Activated CD8-positive, alpha-beta memory T cell treated with anti-CD3 and anti-CD28 coated beads for 4 hours (primary cell): ENCODE measurements at places on chromosomes 4 and X.

- DNase-seq = no peak
Measured at GRCh38 chr4:80268081-80268823, 1.8 kb downstream of the FGF5 start.

DNA sequence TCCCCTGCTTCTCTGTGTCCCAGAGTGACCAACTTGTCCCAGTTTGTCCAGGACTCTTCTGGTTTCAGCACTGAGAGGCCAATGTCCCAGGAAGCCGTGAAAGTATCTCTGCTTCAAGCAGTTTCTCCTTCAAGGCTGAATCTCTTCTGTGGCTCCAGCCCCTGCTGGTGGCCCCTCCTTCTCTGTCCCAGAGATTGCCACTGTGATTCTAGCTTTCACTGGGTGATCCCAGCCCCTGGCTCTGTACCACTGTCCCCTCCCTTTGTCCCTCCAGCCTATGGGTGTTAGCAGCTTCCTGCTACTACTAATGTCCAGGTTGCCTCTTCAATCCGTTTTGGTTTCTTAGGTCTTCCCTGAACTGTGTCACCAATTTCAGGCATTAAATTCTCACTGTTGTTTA is 70.5 kb downstream of the SOX3 start:
- no peak for DNase-seq

GRCh38 chr4:150176547-150176946 is 98.3 kb downstream of the DCLK2 start:
- no peak for DNase-seq

DNA sequence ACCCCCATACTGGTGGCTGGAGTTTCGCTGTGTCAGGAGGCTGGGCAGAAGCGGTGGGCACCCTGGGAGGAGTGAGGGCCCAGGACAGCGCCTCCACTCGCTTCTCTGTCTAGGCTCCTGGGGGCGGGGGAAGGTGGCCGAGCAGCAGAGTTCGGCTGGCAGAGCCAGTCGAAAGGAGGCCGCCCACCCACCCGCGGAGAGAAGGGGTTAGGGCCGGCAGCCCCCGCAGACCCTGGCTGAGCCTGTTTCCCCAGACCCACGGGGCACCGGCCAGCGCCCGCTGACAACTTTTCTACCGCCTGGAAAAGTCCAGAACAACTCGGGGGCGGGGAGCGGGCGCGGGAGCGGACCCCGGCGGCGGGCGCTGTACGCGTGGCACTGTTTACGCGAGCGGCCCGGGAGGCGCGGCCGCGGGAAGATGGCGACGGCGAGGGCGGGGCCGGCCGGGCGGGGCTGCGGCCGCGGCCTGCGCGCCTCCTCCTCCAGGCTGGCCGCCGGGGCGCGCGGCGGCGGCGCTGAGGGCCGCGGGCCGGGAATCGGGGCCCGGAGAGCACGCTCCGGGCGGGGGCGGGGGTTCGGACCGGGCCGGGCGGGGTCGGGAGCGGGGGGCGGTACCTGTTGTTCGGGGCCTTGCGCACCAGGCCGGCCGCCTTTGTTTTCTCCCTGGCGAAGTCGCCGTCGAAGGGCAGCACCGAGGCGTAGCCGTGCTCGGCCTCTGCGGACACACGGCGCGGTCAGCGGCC is 628 bp downstream of the MXD4 start:
- DNase-seq = peak; percentile 14

GRCh38 chr4:39539089-39539611 is 11.9 kb upstream of the UGDH start:
- DNase-seq = no peak

DNA sequence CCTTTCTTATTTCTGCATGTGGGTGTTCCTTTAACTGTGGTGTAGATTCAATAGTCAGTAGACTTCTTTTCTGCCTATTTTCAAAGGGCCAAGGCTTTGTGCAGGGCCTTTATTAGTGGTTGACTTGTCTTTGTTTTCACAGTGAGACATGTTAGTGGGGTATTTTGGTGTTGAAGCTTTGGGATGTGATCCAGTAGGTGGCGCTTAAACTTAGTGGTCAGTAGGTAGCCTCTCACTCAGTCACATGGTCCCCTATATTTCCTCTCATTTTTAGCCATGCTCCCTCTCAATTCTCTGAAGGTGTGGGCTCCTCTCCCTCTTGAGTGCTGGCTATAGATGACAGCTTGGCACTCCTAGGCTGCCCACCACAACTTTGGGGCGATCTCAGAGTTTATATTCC is 23.4 kb upstream of the SLC10A7 start:
- no peak for DNase-seq

- DNase-seq = no peak
Measured at GRCh38 chrX:17174671-17175070, 200.3 kb upstream of the NHS start.

DNA sequence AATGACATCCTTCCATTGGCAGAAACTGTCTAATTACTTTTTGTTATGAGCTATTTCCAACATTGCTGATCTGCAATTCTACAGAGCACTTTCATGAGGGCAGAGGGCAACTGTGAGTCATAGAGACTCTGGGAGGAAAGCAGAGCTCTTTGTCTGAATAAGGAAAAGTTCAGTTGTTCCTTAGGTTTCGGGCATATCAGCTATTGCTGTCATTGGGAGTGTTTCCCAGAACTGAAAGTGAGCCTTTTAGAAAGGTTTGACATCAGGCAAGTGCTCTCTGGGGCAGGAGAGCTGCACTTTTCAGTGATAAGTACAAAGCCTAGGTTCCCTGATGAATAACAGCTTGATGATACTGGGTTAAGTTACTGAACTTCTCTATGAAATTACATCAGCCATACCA is 119.2 kb upstream of the EDNRA start:
- DNase-seq = no peak

- no peak for DNase-seq
Measured at GRCh38 chr4:99447079-99447478, 11.9 kb upstream of the ADH7 start.

DNA sequence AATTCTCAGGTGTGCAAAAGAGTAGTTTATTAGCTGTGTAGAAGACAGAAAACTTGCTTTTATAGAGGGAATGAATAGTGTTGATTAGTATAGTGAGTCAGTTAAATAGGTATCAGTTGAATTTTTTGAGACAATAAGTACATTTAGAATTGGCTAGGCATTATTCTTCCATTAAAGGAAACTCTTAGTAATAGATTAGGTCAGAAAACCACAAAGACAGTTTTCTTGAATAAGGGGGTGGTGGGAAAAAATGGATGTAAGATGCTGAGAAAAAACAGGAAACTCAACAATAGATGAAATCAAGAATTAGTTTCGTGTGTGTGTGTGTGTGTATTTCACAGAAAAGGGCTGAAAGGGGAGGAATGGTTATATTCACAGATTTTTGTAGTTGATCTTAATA is 16.8 kb downstream of the CD38 start:
- DNase-seq = no peak

DNA sequence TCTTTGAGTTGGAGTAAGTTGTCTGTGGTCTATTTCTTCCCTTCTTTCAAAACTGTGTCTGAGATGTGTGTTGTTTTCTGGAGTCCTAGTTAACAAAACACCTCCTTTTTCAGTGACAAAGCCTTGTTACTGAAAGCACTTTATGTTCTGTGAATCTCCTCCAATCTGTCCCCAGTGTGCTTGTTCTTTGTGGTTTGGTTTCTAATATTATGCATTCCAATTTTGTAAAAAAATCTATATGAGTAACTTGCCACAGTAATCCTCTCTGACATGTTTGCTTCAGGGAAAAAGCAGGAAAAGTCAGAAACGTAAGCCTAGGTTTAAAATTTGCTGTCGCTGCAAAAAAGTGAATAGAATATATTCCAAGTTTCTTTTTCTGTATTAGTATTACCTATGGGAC is 12.4 kb downstream of the PRRG1 start:
- DNase-seq = no peak

GRCh38 chrX:124488412-124489161 is 142.2 kb downstream of the SH2D1A start:
- DNase-seq = no peak

- no peak for DNase-seq
Measured at GRCh38 chr4:125511715-125512114, 197.0 kb downstream of the FAT4 start.

GRCh38 chr4:134754301-134755019 is 552.9 kb upstream of the PABPC4L start:
- no peak for DNase-seq

DNA sequence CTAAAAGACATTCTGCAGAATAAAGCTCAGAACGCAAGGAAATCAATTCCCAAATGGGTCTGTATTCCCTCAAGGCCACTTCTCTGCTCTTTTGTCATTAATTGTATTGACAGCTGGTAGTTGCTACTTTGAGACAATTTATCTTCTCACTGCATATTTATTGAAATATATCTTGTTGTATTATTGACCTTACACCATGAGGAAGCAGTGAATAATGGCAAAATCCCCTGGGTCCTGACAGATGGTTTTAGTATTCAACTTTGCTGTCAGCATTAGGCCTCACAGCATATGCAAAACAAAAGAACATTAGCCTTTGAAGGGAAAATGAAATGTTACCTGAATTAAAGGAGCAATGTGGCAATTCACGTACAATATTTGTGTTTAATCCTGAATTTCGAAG is 406.1 kb upstream of the TRAM1L1 start:
- no peak for DNase-seq

- DNase-seq = no peak
Measured at GRCh38 chr4:119656342-119656741, 27.7 kb upstream of the PDE5A start.

GRCh38 chr4:44738615-44739014 is 12.3 kb upstream of the GNPDA2 start:
- DNase-seq = no peak

- no peak for DNase-seq
Measured at GRCh38 chrX:17859609-17860178, 1.4 kb downstream of the RAI2 start.

- no peak for DNase-seq
Measured at GRCh38 chrX:68462653-68463052, 29.4 kb upstream of the OPHN1 start.

- no peak for DNase-seq
Measured at GRCh38 chr4:38482696-38483095, 181.3 kb upstream of the KLF3 start.

GRCh38 chr4:21454201-21454600 is 494.4 kb downstream of the KCNIP4 start:
- no peak for DNase-seq

GRCh38 chr4:69910016-69910782 is 20.7 kb upstream of the CSN1S1 start:
- no peak for DNase-seq

DNA sequence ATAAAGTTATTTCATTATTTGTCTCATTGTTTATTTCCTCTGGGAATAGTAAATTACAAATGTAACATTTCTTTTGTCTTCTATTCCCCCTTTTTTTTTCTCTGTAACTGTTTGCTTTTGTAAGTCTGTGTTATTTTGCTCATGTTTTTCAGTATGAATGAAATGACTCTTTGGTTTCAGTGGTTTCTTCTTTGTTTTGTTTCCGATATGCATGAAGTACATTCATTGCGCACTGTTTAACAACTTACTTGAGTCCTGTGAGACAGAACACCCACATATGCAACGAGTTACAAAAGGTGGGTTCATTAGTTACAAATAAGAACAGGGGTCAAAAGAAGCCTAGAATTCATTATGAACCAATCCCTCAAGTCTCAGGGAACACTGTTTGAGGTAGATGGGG is 175.0 kb upstream of the UGT8 start:
- no peak for DNase-seq

- peak; percentile 27 for DNase-seq
Measured at GRCh38 chr4:680928-681645, 6.7 kb downstream of the MYL5 start.

DNA sequence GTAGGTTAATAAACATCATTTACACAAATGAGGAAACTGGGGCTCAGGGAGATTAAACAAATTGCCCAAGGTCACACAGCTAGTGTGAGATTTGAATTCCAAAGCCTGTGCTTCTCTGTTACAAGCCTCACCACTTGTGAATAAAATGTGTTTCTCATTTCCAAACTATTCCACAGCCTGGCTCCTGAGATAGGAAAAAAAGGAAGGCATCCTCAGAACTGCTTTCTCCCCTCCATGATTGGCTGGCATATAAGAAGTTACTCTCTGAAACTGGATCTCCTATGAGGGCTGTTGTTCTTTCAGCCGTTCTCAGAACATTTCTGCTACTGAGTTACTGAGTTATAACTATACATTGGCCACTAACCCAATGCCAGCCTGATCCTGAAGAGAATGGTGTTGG is 237.9 kb downstream of the MAML3 start:
- no peak for DNase-seq

DNA sequence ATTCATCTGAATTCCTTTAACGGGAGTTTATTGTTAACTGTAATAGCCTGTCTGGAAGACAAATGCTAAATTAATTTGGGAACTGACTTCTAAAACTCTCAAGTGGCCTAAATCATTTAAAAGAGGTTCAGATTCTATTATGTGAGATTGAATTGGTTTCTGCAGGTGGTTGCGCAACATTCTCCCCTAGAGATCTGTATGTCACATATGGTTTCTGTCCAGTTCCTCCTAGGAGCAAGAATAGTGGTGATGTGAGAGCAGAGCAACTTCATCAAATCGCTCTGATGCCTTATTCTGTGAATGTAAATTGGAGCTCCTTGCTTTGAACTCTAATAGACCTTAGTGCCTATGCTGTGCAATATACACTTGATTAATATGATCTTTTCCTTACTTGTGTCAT is 144.6 kb upstream of the GPR101 start:
- DNase-seq = no peak

- no peak for DNase-seq
Measured at GRCh38 chrX:17588303-17588702, 149.0 kb upstream of the SCML1 start.

- DNase-seq = peak; percentile 15
Measured at GRCh38 chrX:56733459-56734046, 4.5 kb downstream of the NBDY start.

DNA sequence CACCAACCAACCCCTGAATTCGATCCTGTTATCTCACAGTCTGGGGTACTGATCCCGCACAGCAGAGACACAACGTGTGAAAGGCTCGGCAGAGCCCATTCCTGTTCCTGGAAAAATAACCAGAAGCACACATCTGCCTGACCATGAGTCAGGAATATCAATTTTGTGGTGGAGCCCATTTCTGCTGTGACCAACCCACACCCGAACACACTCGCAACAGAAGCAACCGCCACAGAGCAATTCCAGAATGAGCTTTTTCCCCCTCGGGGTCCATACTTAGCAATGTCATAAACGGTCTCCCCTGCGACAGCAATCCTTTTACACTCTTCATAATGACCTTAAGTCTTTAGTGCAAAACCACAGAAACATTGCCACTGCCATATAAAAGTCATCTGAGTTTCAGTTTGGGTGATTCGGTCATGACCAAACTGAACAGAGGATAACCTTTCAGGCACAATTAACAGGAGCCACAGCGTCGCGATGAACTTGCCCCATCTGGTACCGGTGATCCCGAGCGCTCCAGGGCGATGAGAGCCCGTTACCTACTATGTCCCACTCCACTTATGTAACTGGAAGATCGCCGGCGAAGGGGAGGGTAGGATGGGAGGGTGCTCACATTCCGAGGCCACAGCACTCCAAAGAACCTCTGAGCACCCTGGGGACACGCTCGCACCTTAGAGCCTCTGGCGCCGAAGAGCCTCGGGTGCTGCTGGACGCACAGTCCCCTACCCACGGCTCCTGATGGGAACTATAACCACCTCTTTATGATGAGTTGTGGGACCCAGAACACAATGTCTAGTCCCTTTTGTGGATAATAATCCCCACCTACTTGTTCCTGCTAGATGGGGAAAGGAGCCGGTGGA is 1.1 kb downstream of the MECP2 start:
- DNase-seq = no peak
